ENCODE measurements at places on chromosomes 1 and 21.

DNA sequence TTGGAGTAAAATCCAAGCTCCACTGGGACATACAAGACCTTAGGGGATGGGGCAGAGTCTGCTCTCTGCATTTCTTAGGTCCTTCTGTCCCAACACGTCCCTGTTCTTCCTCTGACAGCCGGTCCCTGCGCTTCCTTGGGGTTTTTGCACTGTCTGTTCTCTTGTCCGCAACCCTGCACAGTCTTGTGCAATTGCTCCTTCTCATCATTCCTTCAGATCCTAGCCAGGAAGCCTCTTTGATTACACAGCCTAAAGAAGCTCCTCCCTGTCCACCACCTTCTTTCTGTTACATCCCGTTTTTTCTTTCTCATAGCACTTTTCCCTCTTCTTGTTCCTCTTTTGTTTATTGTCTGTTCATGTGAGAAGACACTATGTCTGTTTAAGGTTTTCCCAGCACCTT is 19.9 kb downstream of the ACOT11 start:
- no peak for DNase-seq

GRCh38 chr1:209886219-209886536 is 51.8 kb upstream of the SYT14 start:
- DNase-seq, result no peak

DNA sequence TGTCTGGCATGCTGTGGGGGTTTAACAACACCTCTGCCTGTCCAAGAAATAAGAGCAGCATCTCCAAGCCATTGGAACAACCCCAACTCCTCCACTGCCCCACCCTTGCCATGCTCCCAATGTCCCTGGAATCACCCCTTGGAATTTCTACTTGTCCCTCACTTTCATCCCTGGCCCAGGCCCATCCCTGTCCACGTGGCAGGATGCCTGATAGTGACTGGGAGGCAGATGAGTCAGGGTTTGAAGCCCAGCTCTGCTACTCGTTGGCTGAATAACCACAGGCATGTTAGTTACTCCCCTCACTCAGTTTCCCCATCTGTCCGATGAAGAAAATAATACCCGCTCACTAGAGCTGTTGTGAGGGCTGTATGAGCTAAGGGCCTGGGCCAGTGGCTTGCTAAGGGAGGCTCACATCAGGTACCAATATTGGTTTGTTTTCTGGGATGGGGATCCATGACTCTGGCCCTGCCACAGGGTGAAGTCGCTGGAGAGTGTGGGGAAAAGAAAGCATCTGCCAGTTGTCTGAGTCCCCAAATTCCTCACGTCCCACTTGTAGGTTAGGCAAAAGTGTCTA is 99.4 kb upstream of the TLR5 start:
- no peak for DNase-seq

- no peak for DNase-seq
Measured at GRCh38 chr1:105485207-105485606, 1571.3 kb upstream of the PRMT6 start.

GRCh38 chr1:241600496-241600901 is 39.7 kb downstream of the CHML start:
- DNase-seq, result no peak

DNA sequence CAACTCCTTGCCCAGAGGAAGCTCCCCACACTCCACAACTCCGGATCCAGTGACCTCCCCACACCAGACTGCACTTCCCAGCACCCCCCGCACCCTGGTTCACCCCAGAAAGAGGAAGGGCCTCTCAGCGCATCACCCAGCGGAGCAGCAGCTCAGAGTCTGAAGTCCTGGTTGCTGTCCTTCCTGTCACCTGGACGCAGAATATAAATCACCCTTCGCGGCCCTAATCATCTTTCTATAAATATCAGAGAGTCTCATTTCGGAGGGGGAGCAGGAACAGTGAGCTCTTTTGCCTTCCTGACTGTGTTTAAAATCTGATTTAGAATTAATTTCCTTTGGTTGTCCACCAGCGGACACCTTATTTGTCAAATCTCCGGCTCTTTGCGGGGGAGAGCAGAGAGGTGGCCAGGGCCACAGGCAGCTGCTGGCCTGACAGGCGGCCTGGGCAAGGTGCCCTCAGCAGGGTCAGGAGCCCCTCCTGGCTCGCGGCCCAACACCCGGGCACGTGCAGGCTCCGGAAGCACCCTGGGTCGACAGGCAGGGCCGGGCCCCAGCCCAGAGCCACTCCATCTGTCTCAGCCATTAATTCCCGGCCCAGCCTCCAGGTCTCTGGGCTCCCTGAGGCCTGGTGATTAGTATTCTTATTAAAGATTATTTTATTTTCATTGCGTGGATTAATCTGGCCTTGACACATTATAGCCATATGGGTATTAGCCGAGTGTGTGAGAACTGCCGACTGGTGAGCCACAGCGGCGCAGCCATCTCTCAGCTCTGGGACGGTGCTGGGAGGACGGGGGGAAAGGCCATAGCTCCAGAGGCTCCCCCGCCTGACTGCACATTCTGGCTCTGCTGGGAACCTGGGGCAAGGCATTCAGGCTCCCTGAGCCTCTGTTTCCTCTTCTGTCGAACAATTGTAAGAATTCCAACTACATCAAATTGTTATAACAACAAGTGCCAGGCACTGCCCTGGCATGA is 19.7 kb downstream of the EPHA8 start:
- DNase-seq, result no peak

- DNase-seq, result no peak
Measured at GRCh38 chr1:246680696-246681130, 43.5 kb upstream of the SCCPDH start.

DNA sequence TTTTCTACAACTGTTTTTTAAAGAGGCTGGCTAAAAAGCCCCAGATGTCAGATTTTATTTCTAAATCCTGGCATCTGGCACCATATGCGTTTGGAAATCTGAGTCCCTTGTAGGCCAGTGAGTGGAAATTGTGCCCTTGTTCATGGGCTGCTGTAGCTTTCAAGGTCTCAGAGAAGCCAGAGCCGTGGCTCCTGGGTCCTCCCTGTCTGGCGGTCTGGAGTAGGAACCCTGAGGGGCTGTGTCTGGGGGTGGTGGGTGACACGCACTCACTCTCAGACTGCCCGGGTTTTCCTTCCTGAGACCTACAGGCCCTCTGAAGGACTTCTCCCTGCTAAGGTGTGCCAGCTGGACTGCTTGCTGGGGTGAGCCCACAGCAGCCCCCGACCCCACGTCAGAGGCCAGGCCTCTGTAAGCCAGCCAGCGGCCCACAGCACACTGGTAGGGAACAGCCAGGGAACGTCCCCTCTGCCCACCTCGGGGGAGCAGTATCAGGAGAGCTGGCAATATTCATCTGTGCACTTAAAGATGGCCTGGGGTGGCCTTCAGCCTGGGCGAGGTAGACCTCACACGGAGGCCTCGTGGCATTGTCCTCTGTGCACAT is 151.5 kb downstream of the PEX14 start:
- no peak for DNase-seq
